ENCODE measurements at places on chromosomes 11 and 22. TPM values are rescaled to one million over a fixed set of nuclear protein-coding genes. Genes with fewer than 3 reads are reported as not detected.
A peak's percentile ranks its signal among the peaks of the same experiment; 100 is the strongest.

GRCh38 chr11:120068114-120068573, 69.8 kb downstream of the TRIM29 start:
- no peaks in the 10 kb centered on the region for H3K36me3 ChIP-seq
- H3K27me3 ChIP-seq = peaks cover 73% of the 10 kb centered on the region
- H3K4me3 ChIP-seq = no peak overlapping the region
- peaks cover 2% of the 10 kb centered on the region for H3K4me1 ChIP-seq

TMEM191B gene
- total RNA-seq = 4.8 TPM

DNA sequence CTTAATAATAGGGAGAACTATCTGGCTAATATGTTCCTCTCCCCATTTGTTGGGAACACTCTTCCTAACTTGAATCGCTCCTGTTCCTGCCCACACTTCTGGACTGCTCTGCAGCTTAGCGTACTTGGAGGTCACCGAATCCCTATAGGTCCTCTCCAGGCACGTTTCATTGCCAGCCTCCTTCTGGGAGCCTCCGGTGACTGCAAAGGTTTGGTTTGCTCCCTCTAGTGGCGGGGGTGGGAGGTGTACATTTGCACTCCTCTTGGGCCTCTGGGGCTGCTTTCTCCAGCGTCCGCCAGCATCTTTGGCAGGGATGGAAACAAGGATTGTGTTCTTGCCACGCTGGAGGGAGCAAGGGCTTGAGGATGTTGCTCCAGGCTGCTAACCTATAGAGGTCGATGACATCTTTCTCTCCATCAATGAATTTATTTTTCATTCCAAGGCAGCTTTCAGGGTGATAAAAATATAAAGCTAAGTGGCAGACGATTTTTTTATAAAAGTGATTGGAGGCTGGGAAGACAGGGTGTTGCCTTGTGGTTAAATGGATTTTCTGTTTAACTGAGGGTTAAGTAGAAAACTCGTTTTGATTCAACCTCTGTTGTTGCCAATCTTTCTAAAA, 48.7 kb downstream of the TSPAN18 start:
- H3K4me3 ChIP-seq = no peak overlapping the region
- peaks cover 44% of the 10 kb centered on the region for H3K4me1 ChIP-seq
- H3K27me3 ChIP-seq = no peaks in the 10 kb centered on the region
- H3K27ac ChIP-seq = peak overlapping the region; percentile 74
- peaks cover 12% of the 10 kb centered on the region for H3K36me3 ChIP-seq

- peak overlapping the region; percentile 19 for H3K27ac ChIP-seq
- H3K27me3 ChIP-seq = no peaks in the 10 kb centered on the region
- no peak for DNase-seq
- no peak overlapping the region for H3K4me3 ChIP-seq
These were observed 24.6 kb downstream of the SDHAF2 start for GRCh38 chr11:61454520-61454919.

STX3 gene
- total RNA-seq = 6.6 TPM

DNA sequence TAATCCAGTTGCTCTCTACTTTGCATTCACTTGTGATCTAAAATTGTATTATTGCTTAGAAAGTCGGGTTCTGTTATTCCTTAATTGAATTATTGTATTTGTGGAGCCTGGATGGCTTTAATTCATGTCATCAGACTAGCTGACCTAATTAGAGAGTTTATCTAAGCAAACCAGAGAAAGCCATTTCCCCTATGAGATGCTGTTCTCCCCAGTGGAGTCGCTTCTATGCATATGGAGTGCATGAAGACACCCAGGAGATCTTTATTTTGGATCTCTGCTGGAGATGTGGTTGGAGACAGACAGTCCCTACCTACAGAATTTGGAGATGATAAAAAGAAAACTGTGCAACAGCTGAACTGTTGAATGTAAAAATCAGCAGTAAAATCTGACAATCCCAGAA, 45.2 kb upstream of the MYO18B start:
- H3K4me3 ChIP-seq = no peak overlapping the region
- H3K27ac ChIP-seq = no peak overlapping the region
- H3K36me3 ChIP-seq = no peaks in the 10 kb centered on the region
- no peaks in the 10 kb centered on the region for H3K4me1 ChIP-seq
- H3K27me3 ChIP-seq = peaks cover 31% of the 10 kb centered on the region
- no peak for DNase-seq

CDC42BPG gene
- 7.7 TPM for total RNA-seq

DNA sequence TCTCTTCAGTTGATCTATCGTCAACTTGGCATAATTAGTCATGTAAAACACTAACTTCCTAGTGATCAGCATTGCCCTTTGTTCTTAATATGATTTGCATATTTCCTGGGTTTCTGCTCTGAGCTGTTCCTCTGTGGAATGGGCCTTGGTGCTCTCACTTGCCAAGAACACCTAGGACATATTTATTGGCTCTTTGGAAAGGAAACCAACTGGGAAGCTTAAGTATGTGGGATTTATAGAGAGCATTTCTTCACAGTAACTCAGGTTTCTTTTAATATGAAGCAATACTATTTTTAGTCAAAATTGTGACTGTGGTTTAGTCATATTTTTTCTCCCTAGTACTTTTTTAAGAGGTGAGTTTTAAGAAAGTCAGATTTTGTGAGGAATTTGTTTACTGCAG, 28.8 kb downstream of the FAT3 start:
- DNase-seq = no peak
- no peaks in the 10 kb centered on the region for H3K36me3 ChIP-seq
- no peaks in the 10 kb centered on the region for H3K4me1 ChIP-seq
- H3K27me3 ChIP-seq = no peaks in the 10 kb centered on the region

MPEG1 gene
- total RNA-seq = 5.4 TPM

DNA sequence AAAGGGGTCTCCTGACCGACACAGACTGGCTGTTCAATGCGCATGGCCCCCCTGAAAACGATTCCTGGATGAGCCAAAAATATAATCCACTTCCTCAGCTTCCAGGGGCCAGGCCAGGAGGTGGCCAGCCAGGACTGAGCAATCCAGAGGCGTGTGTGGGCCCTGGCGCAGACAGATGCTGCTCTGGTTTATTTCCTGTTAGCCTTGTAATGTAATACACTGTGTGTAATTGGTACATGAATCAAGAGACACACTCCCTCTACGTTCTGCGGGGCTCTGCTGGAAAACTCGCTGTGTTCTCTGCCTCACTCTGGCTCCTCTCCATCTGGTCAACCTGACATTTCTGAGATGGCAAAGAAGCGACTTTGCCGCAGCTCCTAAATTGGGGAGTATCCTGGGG, 26.3 kb upstream of the ISX start:
- peaks cover 31% of the 10 kb centered on the region for H3K27me3 ChIP-seq
- H3K27ac ChIP-seq = no peak overlapping the region
- H3K4me3 ChIP-seq = no peak overlapping the region
- H3K36me3 ChIP-seq = no peaks in the 10 kb centered on the region
- no peak for DNase-seq

ACRV1 gene
- not detected for total RNA-seq

DNA sequence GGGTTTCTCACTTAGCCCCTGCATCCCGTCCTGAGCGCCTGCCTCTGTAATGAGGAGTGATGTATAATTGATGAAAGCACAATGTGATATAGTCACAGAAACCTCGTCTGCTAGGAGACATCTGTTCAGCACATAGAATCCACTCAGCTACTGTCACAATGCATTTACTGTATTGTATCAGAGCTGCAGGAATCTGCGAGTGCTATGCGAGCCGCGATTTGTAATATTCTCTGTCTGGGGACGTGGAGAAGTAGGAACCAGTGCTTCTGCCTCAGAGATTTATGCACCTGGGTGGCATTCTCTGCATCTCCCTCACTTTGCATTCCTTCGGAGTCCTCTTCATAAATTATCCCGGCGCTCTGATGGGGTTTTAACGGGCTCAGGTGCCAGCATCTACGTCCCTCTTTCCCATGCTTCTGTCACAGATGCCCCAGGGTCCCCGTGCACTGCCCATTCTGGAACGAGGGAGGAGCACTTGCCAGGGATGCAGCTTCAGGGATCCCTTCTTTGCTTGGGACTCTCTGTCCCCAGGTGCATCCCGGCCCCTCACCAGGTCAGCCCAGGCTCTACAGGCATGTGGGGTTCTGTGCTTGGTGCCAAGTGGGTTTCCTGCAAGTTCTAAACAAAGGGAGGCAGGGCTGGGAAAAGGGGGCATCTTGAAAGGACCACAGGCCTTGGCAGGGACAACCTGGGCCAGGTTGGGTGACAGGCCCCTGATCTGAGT, 205.5 kb downstream of the DSCAML1 start:
- no peak overlapping the region for H3K27ac ChIP-seq
- no peaks in the 10 kb centered on the region for H3K4me1 ChIP-seq
- no peak overlapping the region for H3K4me3 ChIP-seq

- no peaks in the 10 kb centered on the region for H3K4me1 ChIP-seq
- H3K27ac ChIP-seq = no peak overlapping the region
- no peaks in the 10 kb centered on the region for H3K27me3 ChIP-seq
- H3K36me3 ChIP-seq = no peaks in the 10 kb centered on the region
- DNase-seq = no peak
These were observed 107.8 kb downstream of the KIRREL3 start for GRCh38 chr11:126892756-126893155.

CNTF gene
- total RNA-seq = 4.3 TPM

GRCh38 chr22:30609260-30610185, 2.5 kb downstream of the TCN2 start:
- H3K36me3 ChIP-seq = peaks cover 3% of the 10 kb centered on the region
- H3K27ac ChIP-seq = peak overlapping the region; percentile 53
- peaks cover 15% of the 10 kb centered on the region for H3K4me1 ChIP-seq

DNA sequence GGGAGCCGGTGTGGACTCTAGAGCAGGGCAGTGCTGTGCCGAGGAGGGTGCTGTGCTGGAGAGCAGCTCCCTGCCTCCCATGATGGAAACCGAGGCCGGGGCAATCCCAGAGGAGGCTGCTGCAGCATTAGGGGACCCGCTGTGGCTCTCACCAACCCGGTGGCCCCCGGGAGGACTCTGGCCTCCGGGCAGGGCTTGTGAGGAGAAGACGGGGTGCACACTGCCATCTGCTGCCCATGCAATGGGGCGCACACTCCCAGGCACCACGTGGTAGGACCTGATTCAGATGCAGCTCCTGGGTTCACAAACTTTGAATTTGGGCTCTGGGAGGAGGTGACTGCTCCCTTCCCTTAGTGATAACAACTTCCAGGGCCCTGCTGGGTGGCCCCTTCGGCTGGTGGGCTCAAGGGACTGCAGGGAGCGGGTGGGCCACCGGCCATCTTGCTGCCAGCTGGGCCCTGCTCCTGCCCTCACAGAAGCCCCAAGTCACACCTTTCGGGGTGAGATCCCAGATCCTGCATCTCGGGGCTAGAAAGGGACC, 93.8 kb upstream of the FGF3 start:
- H3K27ac ChIP-seq = no peak overlapping the region
- H3K4me3 ChIP-seq = no peak overlapping the region
- H3K4me1 ChIP-seq = peaks cover 6% of the 10 kb centered on the region
- no peak for DNase-seq
- H3K36me3 ChIP-seq = no peaks in the 10 kb centered on the region
